Glutamatergic neuron (in vitro differentiated cells): ENCODE measurements at places on chromosomes 2 and 18. TPM values are rescaled to one million over a fixed set of nuclear protein-coding genes. Genes with fewer than 3 reads are reported as not detected.

REG3G gene
- total RNA-seq, result not detected

MPP4 gene
- total RNA-seq, result 0.25 TPM

FOXI3 gene
- total RNA-seq, result 0.34 TPM

PPIL3 gene
- 44.9 TPM for total RNA-seq

KCNG2 gene
- 1.6 TPM for total RNA-seq

LAMA1 gene
- 32.0 TPM for total RNA-seq

SLC23A3 gene
- total RNA-seq, result 1.1 TPM

DNA sequence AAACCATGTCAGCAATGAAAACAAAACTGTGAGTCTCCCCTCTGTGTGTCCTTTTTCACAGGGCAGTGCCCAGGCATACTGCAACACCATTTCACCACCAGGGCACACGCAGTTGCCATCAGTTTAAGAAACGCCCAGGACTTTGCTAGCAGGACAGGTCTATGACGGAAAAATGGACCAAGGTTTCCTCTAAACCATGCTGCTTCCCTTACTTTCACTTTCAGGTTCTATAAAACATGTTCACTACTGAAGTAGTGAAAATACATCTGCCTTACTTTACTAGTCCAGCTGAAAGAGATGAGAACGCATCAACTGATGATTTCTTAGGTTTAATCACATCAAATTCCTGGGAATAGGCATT is 110.5 kb downstream of the TCF4 start:
- DNase-seq, result no peak

GRCh38 chr2:60550178-60550983 is 3.1 kb downstream of the BCL11A start:
- peak; percentile 78 for DNase-seq

- no peak for DNase-seq
Measured at GRCh38 chr2:102967451-102967850, 205.6 kb downstream of the TMEM182 start.

DNA sequence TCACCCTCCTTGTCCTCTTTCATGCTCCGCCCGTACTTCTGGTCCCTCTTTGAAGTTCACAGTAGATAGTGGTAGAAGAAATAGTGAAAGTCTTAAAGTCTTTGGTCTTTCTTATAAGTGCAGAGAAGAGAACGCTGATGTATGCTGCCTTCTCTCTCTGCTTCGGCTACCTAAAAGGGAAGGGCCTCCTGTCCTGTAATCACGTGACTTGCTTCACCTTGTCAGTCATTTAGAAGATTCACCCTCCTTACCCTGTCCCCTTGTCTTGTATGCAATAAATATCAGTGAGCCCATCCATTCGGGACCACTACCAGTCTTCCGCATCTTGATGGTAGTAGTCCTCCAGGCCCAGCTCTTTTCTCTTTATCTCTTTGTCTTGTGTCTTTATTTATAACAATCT is 144.6 kb downstream of the ARL4C start:
- no peak for DNase-seq

DNA sequence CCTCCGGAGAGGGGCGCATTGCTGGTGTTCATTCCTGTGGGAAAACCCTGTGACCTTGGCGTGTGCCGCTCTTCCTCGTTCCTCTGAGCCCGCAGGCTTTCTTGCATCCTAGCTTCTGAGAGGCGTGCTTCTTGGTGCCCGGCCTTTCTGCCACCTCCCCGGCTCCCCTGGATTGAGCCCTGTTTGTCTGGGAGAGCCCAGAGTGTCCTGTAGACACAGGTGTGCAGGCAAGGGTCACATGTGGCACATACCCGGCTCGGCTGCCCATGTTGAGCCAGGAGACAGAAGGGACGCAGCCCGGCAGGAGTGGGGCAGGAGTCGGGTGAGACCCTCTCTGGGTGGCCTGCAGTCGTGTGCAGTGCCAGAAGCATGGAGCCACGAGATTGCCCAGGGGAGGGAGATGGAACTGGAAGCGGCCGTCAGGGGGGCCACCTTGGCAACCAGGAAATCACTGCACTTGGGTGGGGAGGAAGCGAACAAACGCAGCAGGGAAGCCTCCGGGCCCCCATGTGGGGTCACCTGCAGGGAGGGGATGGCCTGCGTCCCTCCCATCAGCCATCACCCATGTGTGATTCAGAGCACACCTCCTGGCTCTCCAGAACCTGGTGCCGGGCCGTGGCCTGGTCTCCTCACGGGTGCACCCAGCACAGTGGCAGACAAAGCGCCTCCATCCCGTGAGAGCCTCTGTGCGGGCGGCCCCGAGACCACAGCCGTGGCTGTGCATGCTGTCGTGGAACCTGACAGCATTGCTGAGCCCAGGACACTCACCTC is 92.9 kb downstream of the SH3BP4 start:
- no peak for DNase-seq

GRCh38 chr2:102159295-102159694 is 16.7 kb downstream of the IL1R1 start:
- no peak for DNase-seq

DNA sequence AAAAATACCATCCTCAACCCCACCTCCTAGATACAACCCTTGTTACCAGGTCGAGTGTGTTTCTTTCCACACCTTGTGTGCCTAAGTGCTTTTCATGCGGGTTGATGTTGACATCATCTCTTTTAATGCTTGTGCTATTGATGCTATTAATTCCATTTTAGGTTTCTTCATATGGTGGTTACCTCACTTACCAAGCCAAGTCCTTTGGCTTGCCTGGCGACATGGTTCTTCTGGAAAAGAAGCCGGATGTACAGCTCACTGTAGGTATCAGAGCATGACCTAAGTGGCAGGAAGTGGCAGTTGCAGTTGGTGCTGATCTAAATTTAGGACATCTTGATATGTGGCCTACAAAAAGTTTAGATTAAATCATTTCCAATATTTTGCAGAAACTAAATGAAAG is 149.9 kb upstream of the TTC39C start:
- no peak for DNase-seq

DNA sequence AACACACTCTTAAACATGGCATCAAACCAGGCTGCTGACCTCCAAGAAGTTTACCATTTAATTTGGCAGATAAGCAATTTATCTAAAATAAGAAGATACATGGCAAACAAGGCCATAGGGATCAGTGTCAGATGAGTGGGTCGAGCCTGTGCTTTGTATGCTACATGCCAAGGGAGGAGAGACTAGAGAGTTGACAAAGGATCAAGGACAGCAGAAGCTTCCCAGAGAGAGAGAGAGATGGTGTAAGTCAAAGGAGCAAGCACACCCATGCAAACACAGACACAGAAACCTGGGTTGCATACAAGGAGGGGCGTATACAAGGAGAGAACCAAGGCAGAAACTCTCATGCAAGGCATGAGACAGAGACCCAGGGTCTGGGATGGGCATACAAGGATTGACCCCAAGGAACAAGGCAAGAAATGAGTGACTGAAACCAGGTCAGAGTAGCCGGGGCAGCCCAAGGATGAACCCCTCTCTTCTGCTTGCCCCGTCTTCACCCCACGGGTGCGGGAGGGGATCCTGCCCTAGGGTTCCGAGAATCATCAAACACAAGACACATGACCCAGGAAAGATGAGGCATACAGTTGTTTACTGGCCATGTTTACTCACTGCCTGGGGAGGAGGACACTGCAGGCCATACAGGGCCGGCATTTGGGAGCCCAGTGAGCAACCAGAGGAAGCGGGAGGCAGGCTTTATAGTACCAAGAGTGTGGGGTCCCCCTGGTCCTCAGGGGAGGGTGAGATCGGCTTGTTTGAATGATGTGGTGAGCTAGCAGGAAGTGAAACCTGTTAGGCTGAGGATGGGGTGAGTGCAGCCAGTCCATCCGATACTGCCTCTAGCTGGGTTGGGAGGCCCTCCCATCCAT is 529.2 kb upstream of the ID2 start:
- no peak for DNase-seq

DNA sequence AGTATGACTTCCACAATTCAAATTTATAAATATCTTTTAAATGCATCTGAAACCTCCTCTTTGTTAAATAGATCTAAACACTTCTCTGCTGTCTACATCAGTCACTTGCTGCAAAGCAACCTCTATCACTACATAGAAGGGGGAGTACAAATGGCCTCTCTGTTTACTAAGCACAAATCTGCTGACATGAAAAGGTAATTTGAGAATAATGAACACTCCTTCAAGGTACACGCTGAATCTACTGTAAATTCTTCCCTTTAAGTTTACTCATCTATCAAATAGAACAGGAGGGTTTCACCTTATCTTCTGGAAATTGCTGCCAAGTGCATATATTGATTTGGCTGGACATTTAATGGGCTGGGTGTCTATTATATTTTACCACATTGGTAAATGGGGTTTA is 879.6 kb downstream of the SUCLG1 start:
- DNase-seq, result no peak

- DNase-seq, result no peak
Measured at GRCh38 chr2:165743442-165743841, 50.6 kb downstream of the GALNT3 start.

DNA sequence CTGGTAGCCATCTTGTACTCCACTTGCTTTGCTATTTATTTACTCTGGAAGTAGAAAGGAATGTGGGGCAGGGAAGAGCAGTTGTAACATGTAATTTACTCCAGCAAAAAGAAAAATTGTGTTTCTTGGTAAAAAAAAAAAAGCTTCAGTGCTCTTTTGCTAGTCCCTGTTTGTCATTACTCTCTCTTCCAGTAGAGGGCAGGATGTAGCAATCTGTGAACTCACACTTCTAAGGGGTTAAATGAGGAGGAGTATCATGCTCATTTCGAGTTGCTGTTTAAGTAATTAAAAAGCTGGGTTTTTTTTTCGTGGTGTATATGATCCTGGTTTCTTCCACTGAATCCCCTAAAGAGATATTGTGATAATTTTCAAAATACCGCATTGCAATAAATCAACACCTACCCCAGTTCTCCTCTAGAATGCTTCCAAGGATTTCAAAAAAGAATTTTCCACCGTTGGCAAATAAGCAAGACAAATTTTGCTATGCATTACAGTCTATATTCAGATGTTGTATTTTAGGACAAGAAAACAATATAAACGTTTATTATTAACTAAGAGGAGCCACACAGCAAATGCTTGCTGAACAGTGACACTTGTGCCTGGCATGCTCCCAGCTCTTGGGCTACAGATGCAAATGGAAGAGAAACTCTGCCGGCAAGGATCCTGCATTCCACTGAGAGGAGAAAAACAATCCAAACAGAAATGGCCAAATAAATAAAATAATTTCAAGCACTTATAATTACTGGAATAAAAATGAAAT is 261.6 kb downstream of the ASXL3 start:
- DNase-seq, result no peak

GRCh38 chr2:71613403-71613952 is 160.1 kb downstream of the DYSF start:
- DNase-seq, result no peak
